ENCODE measurements at places on chromosomes 16 and 17.

- DNase-seq: no peak
These were observed 188.3 kb downstream of the IRF8 start for GRCh38 chr16:86087011-86087895.

DNA sequence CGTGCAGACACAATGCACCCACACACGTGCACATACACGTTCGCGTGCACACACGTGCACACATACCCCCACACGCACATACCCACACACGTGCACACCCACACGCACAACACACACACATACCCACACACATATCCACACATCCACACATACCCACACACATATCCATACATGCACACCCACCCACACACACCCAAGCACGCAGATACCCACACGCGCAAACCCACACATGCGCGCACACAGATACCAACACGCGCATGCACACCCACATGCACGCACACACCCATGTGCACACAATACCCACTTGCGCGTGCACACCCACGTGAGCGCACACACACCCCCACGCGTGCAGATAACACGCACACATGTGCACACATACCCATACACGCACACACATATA lies 26.8 kb upstream of the PVALEF start:
- no peak for DNase-seq

DNA sequence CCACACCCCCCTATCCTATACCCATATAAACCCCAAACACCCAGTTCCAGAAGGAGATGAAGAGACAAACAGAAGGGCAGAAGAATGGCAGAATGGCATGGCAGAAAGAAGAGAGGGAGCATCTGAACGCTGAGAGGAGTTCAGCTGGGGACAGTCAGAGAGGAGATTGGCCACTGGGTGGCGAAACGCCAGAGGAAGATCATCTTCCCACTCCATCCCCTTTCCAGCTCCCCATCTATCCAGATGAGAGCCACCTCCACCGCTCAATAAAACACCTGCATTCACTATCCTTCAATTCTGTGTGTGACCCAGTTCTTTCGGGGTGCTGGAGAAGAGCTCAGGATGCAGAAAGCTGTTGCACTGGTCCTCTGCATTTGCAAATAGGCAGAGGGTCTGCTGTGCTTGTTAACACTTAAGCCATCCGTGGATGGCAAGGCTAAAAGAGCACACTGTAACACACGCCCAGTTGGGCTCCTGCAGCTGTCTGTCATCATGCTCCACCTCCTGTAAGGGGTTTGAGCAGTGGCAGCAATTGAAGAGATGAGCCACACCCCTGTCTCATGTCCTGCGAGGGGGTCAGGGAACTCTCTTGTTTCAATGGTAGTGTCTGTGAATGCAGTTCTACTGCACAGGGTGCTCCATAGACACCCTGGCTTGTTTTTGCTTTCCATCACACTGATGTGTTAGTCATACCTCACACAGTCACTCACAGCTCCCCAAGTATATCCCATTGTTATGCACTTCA lies 1034.8 kb upstream of the RBFOX1 start:
- no peak for DNase-seq

DNA sequence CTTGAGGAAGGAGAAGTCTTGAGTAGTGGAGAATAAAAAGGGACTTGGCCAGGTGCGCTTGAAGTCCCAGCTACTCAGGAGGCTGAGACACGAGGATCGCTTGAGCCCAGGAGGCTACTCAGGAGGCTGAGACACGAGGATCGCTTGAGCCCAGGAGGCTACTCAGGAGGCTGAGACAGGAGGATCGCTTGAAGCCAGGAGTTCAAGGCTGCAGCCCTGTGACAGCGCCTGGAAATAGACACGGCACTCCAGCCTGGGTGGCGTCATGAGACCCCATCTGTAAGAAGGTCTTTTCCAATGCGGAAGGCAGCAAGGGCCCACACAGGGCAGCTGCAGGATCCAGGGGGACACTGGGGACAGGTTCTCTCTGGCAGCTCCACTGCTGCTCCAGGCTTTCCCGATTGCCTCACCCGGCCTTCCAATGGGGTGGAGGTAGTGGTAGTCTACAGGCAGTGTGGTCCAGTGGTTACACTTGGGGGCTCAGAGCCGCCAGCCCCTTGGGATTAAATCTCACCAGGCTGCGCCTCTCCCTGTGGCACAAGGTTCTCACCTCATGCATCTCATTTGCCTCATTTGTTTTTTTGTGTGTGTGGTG lies 143.4 kb downstream of the SEC14L1 start:
- DNase-seq: no peak

Measured in urothelium cell line (cell line).